ENCODE measurements at places on chromosomes 4 and X. TPM values are rescaled to one million over a fixed set of nuclear protein-coding genes. Genes with fewer than 3 reads are reported as not detected.

The NPY5R gene
- not detected for total RNA-seq

The GSX2 gene
- not detected for total RNA-seq

The DRD5 gene
- not detected for total RNA-seq

The LPAR4 gene
- not detected for total RNA-seq

The HSFX1 gene
- total RNA-seq = 0.93 TPM

The DNAAF6 gene
- not detected for total RNA-seq

Measured in nasal cavity respiratory epithelium epithelial cell of viscerocranial mucosa (primary cell).